ENCODE measurements at places on chromosomes 6 and 20.

DNA sequence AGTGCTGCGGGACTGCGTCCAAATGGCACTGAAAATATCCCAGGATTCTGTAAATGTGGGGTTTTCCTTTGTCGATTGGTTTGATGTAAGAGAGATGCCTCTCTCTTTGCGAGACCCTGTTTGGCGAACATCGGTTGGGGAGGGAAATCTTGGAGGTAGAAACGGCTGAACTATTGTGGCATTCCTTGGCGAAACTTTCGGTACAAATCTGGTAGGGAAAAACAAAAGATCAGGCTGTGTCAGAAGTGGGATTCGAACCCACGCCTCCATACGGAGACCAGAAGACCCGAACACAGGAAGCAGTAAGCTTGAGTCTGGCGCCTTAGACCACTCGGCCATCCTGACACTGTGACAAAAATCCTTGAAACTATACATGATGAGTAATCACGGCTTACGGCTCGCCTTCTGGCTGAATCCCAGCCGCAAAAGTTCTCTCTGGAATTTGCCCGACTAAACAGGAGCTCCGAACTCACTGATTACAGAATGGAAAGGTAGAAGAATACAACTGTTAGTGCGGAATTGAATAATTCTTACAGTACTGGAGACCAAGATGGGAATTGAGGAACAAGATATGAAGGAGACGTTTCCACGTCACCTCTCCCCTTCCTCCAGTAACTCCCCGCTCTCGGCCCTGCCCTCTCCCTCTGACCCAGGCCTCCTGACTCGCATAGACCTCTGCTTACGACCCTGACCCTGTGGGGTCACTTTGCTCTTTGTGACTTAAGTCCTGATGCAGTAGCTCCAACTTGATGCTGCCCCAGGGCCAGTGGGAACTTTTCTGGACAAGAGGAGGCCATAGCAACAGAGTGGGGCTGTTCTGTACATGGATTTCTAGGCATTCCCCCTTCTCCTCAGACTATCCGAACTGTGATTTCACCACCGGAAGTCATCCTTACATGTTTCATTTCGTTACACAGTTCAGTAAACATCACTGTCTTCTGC, 132.8 kb upstream of the ZNF184 start:
- no peak for DNase-seq

DNA sequence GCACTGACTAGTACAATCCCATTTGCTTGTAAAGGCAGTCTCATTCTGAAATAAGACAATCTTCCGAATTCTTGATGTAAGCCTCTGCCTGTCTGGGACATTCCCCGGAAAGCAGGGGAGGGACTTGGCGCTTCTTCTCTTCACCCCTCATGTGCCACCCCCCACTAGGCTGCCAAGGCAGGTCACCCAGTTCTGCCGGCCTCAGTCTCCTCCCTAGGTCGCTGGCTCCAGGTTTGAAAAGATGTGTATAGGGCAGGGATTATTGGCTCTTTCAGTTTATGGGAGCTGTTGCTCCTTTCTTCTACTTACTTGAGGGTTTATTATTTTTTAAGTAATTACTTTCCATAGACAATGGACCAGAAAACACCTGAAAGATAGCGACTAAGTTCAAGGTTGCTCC, 158.1 kb upstream of the RPS6KA2 start:
- no peak for DNase-seq

GRCh38 chr20:43669332-43669731, 2.4 kb downstream of the MYBL2 start:
- DNase-seq = no peak

GRCh38 chr6:1705630-1706029, 95.9 kb downstream of the FOXC1 start:
- no peak for DNase-seq

GRCh38 chr6:22411376-22412105, 114.7 kb upstream of the PRL start:
- DNase-seq = no peak

GRCh38 chr6:41373627-41373918, 38.2 kb downstream of the NCR2 start:
- no peak for DNase-seq

GRCh38 chr6:113246186-113246585, 611.0 kb upstream of the MARCKS start:
- DNase-seq = no peak

- DNase-seq = no peak
These were observed 420.9 kb downstream of the GJA1 start for GRCh38 chr6:121856296-121856695.

- no peak for DNase-seq
These were observed 61.4 kb downstream of the TXLNB start for GRCh38 chr6:139230391-139230840.

GRCh38 chr6:139679516-139680179, 305.2 kb upstream of the CITED2 start:
- no peak for DNase-seq

DNA sequence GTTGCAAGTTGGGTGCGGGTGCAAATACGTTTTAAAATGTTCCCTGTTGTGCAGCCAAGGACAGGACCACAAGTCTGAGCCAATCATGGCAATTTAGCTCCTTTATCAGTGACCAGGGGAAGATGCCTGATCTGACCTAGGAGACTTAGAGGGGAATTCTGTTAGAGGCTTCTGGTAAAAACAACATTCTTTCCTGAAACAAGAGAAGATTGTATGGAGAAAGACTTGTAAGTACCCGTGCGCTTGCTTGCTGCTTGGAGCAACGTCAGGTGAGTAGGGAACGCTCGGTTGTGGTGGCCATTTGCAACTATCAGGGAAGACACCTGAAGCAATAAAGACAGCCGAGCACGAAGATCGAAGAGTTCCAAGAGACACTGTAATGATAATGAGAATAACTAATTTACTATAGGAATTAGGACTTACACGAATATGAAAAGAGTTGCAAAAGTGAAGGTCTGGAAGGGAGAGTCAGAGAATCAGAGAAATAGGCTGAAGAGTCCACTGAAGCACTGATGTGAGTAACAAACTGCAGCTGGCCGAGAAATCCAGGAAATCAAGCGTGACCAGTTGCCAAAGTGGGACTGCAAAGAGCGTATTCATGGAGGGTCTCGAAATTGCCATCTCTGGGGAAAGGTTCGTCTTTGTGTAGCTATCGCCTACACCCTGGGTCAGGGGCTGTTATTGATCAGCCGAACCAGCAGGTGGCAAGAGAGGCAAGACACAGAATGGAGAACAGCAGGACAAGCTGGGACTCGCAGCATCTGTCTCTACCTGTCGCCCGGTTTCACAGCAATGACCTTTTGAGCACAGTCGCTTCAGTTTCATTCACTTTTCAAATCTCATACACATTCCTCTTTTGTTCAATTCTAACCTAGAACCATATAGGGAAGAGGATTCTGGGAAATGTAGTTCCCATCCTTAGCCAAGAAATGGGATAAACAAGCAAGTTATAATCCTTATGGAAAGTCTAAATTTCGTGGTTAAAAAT, 26.1 kb downstream of the LOC128125822 start:
- peak; percentile 81 for DNase-seq

GRCh38 chr6:20279051-20279450, 66.8 kb upstream of the MBOAT1 start:
- DNase-seq = no peak

Measured in midbrain (tissue), 1 donor.